ENCODE measurements at places on chromosomes 2 and 18.
A peak's percentile ranks its signal among the peaks of the same experiment; 100 is the strongest.

DNA sequence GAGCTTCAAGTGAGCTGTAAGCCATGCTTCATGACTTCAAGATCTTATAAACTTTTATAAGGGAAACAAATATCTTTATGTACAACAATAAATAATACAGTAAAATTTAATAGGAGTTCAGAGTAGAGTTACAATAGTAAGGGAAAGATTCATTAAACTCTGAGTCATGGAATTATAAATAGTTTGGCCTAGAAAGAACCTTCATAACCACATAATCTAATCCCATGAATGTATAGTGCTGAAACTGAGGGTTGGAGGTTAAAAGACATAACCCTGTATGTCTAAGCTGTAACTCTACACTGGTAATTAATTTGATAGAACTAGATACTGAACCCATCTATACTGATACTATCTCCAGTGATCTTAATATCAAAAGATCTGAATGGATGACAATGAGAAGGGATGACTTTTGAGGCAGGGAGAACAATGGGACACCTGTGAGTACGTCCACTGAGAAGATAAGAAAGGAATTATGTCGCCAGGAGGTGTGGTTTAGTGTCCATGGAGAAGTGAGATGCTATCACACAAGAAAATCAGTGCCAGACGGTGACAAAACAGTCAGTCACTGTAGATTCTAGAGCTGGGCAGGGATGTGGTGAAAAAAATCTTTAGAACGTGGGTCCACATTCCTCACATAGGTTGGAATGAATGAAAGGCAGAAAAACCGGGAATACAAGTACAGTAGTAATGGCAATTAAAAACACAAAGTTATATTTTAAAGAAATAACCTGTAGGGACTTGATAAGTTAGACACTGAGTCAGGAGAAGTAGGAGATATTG lies 1.1 kb downstream of the IL1F10 start:
- peak; percentile 10 for DNase-seq

- no peak for DNase-seq
Observed at GRCh38 chr2:88521445-88522073, 69.1 kb upstream of the FOXI3 start.

- no peak for DNase-seq
Observed at GRCh38 chr2:69509011-69509749, 71.9 kb upstream of the NFU1 start.

GRCh38 chr18:43665105-43665788 lies 388.0 kb upstream of the SYT4 start:
- no peak for DNase-seq

- DNase-seq: no peak
Observed at GRCh38 chr2:28419443-28420270, 27.0 kb downstream of the FOSL2 start.

Measured in esophagus muscularis mucosa (tissue), 4 donors.